ENCODE measurements at places on chromosomes 11 and 22.
A peak's percentile ranks its signal among the peaks of the same experiment; 100 is the strongest.

GRCh38 chr11:105197071-105197815, 57.7 kb upstream of the CARD18 start:
- DNase-seq, result no peak

- DNase-seq, result no peak
These were observed 5.0 kb downstream of the FTH1 start for GRCh38 chr11:61962213-61963015.

DNA sequence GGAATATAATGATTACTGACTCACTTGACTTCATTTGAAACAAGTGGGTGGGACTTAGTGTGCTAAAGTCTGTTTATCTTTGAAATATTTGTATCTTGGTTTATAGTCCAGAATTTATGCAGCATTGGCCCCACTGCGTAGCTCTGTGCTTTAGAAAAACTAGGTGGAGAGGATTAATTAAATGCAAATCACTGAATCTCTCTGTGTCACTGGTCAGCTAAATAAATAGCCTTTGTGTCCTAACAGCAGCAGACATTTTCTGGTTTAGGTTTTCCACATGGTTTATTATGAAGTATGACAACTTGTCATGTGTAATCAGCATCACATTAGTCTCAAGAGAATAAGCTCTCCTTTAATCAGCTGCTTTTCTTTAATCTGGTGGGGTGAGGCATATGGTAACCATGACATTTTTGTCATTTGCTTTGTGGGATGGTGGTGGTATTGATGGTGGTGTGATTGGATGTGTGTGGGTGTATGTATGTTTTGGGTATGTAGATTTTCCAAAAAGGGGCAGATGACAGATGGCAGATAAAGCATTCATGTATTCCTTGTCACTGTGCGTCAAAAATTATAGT, 33.9 kb downstream of the BCL2L13 start:
- DNase-seq, result peak; percentile 67

- DNase-seq, result no peak
These were observed 91.9 kb downstream of the LRRC32 start for GRCh38 chr11:76578654-76579055.

- no peak for DNase-seq
These were observed 1428.0 kb upstream of the TENM4 start for GRCh38 chr11:80868831-80869230.

DNA sequence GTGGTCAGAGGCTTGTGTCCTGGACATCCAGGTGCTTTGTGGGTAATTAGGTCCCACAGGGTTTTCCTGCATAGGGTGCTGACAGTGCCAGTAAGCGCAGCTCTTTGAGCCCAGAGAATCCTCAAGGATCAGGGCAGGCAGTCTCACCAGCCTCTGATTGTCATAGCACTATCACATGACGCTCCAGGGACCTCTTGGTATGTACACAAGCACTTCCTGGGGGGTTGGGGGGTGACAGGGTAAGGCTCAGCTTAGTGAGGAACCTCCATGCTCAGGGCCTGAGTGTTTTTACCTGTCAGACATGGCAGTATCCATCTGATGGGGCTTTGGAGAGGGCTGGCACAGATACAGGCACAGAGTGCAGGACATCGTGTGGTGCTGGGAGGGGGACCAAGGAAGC, 27.9 kb upstream of the SUSD2 start:
- no peak for DNase-seq

Measured in non-pigmented ciliary epithelial cell (primary cell).